ENCODE measurements at places on chromosomes 3 and 15. TPM values are rescaled to one million over a fixed set of nuclear protein-coding genes. Genes with fewer than 3 reads are reported as not detected.
A peak's percentile ranks its signal among the peaks of the same experiment; 100 is the strongest.

CCDC80 gene
- not detected for total RNA-seq

DNA sequence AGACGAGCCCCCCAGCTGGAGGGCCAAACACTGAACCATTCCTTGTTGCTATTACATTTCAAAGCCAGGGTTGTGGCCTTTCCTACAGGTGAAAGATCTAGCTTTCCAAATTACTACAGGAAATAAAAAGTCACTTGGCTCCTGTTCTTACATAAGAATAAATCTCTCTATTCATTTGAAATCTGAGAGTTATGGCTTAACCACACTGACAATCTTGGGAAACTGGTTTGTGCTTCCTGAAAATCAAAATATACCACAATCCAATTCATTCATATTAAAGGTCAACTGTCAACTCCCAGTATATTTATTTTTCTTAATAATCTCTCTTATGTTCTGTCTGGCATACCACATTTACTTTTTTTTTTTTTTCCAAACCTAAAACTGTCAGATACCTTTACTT, 103.7 kb upstream of the LMOD3 start:
- H3K27me3 ChIP-seq = peaks cover 10% of the 10 kb centered on the region
- H3K27ac ChIP-seq = no peak overlapping the region
- DNase-seq = no peak
- H3K36me3 ChIP-seq = no peaks in the 10 kb centered on the region
- no peaks in the 10 kb centered on the region for H3K4me1 ChIP-seq

DNA sequence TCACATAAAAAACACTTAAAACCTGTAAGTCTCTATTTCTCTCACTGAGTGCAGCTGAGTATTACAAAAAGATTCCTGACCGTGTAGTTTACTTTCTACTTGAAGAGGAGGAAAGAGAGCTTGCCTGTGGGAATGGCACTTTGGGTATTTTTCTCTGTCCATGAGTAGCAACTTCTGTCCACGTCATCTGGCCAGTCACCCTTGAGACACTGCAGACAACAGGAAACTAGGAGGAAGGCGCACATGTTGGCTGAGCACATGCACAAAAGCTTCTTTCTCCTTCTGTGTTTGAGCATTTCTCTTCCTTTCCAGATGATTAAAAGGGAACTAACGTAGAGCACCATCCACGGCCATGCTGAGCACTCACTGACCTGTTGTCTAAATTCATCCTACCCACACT, 19.7 kb downstream of the STARD5 start:
- DNase-seq = no peak
- peak overlapping the region; percentile 88 for H3K27ac ChIP-seq
- peaks cover 98% of the 10 kb centered on the region for H3K36me3 ChIP-seq

- peak; percentile 11 for DNase-seq
- no peaks in the 10 kb centered on the region for H3K27me3 ChIP-seq
- peaks cover 12% of the 10 kb centered on the region for H3K4me1 ChIP-seq
- peaks cover under 1% of the 10 kb centered on the region for H3K36me3 ChIP-seq
These were observed 47.0 kb upstream of the PPIB start for GRCh38 chr15:64209680-64210334.

DNA sequence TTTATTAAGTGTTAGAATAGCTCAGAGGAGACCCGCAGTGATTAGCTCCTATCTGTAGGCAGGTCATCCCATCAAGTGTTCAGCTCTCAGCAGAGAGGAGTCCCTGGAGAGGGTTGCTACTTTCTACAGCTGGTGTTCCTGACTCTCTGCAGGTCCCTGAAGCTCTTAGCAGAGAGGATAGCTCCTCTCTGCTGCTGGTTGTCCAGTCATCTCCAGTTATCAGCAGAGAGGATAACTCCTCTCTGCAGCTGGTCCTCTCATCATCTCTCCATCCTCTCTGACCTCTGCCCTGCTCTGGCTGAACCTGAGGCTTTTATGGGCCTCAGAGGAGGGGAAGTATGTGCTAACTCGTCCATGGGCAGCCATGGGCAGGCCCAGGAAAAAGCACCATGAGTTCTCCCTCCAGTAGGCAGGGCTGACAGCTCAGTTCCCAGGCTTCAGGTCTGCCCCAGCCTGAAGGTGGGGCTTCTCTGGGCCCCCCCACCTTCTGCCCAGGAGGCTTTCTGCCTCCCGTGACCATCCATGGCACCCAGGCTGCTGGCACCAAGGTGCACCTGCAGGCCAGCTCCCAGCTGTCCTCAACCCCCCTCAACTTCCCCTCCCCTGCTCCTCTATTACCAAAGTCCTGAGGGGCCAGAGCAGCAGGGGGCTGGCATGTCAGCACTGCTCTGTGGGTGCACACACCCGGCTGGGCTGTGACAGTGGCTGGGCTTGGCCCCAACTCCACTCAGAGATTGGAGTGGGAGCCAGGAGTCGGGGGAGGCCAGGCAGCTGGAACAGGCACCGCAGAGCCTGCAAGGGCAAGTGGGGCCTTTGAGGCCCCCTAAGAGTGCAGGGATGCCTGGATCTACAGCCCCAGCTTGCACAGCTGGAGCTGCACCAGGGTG, 98.9 kb upstream of the FRMD4B start:
- DNase-seq = no peak
- H3K36me3 ChIP-seq = no peaks in the 10 kb centered on the region
- no peak overlapping the region for H3K4me3 ChIP-seq

EPHA3 gene
- not detected for total RNA-seq

MESP2 gene
- total RNA-seq = not detected

GRCh38 chr3:185988080-185988815, 50.4 kb upstream of the TRA2B start:
- H3K36me3 ChIP-seq = no peaks in the 10 kb centered on the region
- no peak overlapping the region for H3K27ac ChIP-seq
- DNase-seq = no peak
- peaks cover 11% of the 10 kb centered on the region for H3K27me3 ChIP-seq
- H3K4me3 ChIP-seq = no peak overlapping the region

DNA sequence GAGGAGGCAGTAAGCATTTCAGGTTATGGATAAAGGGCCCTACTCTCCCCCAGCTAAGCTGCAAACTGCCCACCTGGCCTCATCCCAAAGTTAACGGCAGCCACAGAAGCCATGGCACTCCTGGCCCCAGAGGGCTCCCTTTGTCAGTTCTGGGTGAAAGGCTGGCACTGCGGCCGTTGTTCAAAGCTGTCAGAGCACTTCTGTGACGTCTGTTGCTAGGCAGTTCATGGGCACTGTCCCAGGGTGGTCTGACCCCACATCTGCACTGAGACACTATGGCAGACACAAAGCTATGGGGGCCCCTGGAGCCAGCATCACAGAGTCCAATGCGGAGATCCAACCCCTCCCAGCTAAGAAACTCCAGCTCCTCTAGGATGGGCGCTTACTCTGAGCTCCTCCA, 30.0 kb downstream of the TLE3 start:
- peaks cover 38% of the 10 kb centered on the region for H3K36me3 ChIP-seq
- no peak for DNase-seq
- H3K27ac ChIP-seq = no peak overlapping the region
- no peaks in the 10 kb centered on the region for H3K27me3 ChIP-seq
- H3K4me1 ChIP-seq = no peaks in the 10 kb centered on the region

DNA sequence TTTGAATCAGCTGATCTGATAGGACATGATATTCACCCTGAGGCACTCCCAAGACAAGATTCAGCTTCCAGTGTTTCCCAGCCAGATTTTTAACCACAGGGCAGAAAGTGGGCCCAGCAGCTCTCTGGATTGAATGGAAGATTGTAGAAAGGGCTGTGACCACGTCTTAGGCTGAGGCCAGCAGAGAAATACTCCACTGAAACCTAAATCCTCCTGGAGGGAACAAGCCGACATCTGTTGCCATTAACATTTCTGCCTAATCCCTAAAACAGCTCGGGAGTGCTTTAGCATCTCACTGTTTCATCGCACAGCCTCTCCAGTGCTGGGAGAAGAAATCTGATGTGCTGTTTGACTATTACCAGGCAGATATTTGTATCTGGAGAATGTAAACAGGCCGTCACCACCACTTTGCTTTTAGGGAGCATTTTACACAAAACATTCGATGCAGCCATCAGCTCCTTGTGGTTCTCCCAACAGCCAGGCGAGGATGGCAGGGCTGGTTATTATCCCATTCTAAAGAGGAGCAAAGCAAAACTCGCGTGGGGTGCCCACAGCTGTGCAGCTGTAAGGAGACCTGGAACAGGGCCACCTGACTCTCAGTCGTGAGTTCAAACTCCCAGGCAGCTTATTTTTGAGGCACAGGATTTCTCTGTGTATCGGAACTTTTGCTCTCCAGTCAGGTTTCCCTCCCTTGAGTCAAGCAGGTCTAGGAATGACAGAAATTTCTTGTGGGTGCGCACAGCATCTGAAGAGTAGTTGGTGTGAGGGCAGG, 117.4 kb downstream of the LIPC start:
- H3K4me3 ChIP-seq = no peak overlapping the region
- no peaks in the 10 kb centered on the region for H3K27me3 ChIP-seq
- peaks cover 62% of the 10 kb centered on the region for H3K4me1 ChIP-seq
- H3K27ac ChIP-seq = no peak overlapping the region
- DNase-seq = no peak

ATP13A5 gene
- total RNA-seq = not detected

DNA sequence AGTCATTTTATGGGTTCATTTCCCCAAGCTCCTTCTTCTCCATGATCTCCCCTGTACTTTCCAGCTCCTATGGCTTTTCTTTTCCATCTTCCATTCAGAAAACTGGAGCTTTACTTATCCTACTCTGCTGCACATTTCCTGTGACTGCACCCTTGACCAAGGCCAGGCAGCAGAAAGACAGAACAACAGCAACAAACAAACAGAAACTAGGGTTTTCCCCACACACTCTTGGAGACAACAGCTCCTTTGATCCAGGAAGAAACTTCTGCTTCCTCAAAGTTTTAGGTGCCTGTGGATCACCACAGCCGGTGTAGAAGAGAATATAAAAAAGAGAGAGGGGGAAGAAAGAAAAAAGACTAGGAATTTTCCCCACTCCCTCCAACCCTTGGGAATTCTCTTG, 342.3 kb upstream of the CFAP20DC start:
- DNase-seq = no peak
- H3K27ac ChIP-seq = no peak overlapping the region
- H3K4me1 ChIP-seq = peaks cover 26% of the 10 kb centered on the region
- no peaks in the 10 kb centered on the region for H3K27me3 ChIP-seq
- no peak overlapping the region for H3K4me3 ChIP-seq
- H3K36me3 ChIP-seq = no peaks in the 10 kb centered on the region

DNA sequence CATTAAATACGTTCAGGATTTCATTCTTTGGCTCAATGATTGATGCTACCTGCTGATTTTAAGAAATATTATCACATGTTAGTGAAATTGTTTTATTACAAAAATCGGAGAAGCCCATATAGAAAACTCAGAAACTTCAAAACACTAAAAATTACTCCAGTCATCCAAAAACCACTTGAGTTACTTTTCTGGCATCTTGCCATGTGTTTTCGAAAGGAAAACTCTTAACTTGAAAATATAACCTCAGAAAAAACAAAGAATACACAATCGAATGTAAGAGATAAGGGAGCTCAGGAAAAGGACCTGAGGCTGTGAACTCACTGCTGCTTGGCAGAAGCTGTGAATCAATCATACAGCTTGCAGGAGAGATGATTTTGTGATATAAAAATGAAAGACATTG, 151.3 kb upstream of the SLITRK3 start:
- H3K27ac ChIP-seq = no peak overlapping the region
- no peaks in the 10 kb centered on the region for H3K27me3 ChIP-seq
- no peaks in the 10 kb centered on the region for H3K36me3 ChIP-seq
- H3K4me3 ChIP-seq = no peak overlapping the region

All from activated CD4-positive, alpha-beta T cell treated with anti-CD3 and anti-CD28 coated beads, Interleukin-2, amount 10 ng/mL, durations not matched to agents 7 days and 5 days (primary cell).